AG10803 (cell line): ENCODE measurements at places on chromosomes 3 and 15.

DNA sequence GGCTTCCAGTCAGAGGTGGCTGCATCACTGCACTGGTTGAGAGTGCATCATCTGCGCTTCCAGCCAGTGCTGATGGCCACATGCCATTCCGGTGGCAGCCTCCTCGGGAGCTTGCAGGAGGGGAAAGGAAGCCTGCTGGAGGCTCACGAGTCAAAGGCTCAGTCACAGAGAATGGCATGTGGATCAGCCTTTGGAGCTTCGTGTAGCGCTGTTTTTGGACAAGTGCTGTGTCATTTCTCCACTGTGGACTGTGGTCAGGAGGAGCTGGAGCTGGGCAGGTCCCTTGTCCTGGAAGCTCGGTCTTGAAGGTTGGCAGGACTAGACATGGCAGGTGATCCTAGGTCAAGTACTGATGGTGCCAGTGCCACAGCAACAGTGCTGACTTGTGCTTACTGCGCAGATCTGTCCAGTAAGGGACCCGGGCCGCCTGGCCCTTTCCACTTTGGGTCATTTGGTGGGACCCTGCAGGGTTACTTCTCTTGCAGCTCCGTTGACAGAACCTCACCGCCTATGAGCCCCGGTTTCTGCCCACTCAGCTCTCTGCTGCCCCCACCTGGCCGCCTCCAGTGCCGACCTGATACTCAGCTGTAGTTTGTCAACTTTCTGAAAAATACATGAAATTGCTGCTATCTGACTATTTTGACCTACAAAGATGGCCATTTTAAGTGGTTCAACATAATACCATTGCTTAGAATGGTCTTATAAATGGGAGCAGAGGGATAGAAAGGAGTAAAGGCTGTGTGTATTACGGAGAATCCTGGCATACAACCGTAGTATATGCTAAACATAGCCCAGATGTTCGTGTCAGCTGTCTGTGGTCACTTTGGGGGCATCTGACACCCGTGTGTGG is 27.6 kb upstream of the TRPM1 start:
- peak; percentile 59 for DNase-seq

DNA sequence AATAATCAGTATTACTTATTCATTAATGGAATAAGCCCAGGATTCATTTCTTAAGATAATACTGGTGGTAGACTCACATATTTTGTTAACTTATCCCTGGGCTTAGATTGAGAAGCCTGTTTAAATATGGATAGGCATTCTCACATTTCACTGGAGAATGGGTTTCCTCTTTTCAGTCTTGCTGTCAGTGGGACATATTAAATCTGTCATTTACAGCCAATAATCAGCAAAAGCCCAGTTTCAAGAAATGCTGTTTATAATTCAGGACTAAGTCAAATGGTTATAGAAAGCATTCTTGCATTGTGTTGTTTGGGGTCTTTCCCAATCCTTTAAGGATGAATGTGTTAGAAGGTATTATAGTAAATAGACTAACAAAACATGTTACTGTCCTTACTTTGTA is 143.7 kb upstream of the NAALADL2 start:
- DNase-seq, result no peak

DNA sequence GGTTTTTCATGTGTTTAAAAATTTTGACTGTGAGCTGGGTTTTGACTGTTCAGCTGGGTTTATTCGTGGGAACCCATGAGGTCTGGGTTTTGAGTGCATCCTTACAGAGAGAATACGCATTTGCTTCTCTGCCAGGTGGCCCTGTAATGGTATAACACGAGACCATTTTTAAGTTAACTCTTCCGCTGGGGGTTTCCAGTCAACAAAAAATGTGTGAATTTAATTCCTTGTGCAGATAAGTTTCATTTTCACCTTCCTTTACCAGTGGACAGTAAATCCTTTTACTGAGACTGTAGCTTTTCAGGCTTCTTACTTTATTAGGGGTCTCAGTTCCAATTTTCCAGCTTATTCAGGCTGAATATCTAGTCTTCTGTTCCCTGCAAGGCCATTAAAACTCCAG is 149.6 kb downstream of the OPA1 start:
- DNase-seq, result no peak

DNA sequence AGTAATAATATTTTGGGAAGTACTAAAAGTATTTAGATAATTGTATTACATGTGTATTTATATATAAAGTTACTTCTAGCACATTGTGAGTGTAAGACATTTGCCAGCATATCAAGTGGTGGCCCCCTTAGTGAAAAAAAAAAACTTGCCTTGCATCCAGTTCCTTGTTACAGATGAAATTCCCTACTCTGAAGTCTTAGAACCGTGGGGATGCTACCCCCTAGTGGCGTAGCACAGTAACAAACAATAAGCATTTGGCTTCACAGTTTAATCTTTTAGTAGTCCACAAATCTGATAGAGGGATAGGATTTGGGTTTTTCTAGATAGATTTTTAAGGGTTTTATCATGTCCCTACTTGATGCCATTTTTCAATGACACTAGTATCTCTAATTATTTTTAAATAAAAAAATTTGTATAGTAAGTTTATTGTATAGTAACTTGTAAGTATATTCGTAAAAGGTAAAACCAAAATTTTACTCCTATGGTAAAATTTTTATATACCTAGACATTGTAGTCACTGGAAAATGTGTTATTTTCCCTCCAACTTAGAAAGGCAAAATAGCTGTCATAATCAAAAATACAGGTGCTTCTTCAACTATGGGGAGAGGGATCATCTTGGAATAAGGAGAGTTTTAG is 14.3 kb downstream of the SMC4 start:
- DNase-seq, result peak; percentile 84

- no peak for DNase-seq
Measured at GRCh38 chr3:172135185-172135584, 95.8 kb downstream of the FNDC3B start.

GRCh38 chr15:51484781-51485180 is 137.8 kb downstream of the DMXL2 start:
- DNase-seq, result no peak

GRCh38 chr3:171375666-171376595 is 84.3 kb downstream of the TNIK start:
- peak; percentile 34 for DNase-seq

GRCh38 chr3:42052484-42053351 is 38.4 kb upstream of the TRAK1 start:
- peak; percentile 85 for DNase-seq

GRCh38 chr15:96374499-96374898 is 44.0 kb downstream of the NR2F2 start:
- no peak for DNase-seq

- no peak for DNase-seq
Measured at GRCh38 chr3:139689122-139689521, 11.3 kb upstream of the NMNAT3 start.

DNA sequence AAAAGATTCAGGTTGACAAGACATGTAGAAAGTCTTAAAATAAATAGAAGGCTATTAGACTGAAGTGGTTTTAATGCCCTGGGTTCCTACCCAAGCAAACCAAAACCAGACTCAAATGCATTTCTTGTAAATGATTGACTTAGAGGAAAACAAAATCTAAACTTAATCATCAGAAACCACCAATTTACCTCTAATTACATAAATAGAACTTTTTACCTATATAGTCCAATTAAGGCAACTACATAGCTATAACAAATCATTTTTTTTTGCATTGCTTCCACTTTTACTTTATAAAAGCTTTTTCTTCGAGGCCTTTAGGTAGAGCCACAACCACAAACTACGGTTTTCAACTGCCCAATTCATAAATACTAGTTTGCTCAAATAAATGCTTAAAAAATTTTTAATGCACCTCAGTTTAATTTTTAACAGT is 231.3 kb upstream of the ARHGEF26 start:
- no peak for DNase-seq
